ENCODE measurements at places on chromosomes 2 and 18. TPM values are rescaled to one million over a fixed set of nuclear protein-coding genes. Genes with fewer than 3 reads are reported as not detected.

Gene KYNU
- total RNA-seq, result not detected

Gene PKDCC
- total RNA-seq, result 164 TPM

Gene SERPINB11
- not detected for total RNA-seq

- DNase-seq, result no peak
Observed at GRCh38 chr2:217357886-217358620, 498.2 kb upstream of the TNP1 start.

Gene TTN
- not detected for total RNA-seq
